ENCODE measurements at places on chromosomes 3 and 15.

- DNase-seq = no peak
Observed at GRCh38 chr3:57512166-57512565, 32.0 kb downstream of the DNAH12 start.

- no peak for DNase-seq
Observed at GRCh38 chr3:12970684-12971083, 102.5 kb downstream of the IQSEC1 start.

DNA sequence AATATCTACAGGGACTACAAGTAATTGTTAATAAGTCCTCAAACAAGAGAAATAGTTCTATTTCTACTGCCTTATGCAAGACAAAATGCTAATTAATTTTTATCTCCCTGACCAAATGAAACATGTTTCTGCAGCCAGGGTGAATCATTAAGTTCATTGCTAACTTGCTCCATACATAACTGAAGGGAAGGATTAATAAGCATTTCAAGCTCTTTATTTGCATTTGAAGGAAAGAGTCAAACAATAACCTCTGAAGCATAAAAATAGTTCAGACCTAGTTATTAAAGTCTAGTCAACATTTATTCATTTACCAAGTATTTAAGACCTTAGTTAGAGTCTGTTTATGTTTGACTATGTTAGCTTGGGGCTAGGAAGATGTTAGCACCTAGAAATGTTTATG is 120.0 kb downstream of the ATP1B3 start:
- DNase-seq = no peak

DNA sequence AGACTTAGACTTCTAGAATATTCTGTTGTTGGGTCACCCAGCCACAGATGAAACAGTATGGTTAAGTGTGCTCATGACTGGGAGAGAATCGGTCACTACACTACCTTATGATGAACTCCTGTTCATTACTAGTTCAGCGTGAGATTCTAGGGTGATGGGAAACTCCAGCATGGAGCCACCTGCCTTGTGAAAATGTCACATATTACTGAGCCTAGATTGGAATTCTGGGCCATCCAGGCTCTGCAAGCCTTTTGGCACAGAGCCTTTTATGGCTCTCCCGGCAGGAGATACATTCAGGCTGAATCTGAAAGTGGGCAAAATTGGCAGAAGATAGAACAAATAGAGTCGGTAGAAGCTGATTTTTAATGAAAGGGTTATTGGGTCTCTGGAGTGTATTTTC is 19.0 kb downstream of the NANOGP8 start:
- no peak for DNase-seq

DNA sequence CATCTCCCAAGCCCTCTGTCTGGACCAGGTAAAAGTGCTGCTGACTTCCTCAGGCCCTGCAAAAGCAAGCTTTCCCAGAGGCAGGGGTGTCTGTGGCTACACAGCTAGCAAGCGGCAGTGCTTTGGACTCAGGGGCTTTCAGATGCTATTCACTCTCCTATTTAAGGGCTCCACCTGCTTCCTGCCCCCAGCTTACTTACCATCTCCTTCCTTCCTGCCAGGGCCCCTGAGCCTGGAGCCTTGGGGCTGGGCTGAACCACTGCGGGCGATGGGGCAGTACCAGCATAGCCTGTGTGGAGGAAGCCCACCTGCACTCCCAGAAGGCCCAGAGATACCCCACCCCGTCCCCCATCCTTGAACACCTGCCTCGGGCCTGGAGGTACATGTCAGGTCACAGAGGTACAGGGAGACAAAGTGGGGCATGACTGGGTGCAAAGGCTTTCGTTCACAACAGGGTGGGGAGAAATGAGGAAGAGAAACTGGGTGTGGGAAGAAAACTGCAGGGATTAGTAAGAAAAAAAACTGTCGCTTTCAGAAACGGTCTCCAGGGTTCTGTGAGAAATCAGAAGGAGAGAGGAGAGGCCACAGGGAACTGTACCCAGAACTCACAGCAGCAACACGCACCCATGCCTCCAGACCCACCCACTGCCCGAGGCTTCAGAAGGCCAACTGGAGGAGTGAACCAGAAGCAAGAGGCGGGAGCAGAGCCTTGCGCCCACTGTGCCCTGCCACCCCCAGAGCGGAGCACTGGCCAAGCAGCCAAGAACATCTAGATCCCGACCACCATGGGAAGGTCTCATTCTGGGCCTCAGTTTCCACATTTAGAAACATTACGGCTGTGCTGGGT is 49.5 kb downstream of the CCDC12 start:
- DNase-seq = peak; percentile 35

GRCh38 chr15:63374686-63375520 is 6.7 kb downstream of the CA12 start:
- no peak for DNase-seq

DNA sequence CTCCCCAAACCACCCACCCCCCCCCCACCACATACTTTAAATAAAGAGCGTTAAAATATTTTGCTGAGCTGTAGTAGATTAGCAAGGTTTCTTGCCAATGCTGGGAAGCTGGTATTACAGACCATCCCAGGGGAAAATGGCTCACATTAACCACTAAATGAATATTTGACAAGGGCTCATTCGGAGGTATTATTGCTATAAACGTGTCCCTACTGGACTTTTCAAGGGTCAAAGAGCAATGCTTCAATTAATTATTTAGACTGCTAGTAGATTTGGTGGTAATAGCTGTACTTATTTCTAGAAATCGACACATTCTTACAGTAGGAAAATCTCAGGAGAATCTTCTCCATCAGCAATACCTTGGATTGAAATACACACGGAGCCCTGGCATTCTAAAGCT is 5.2 kb downstream of the SOX2 start:
- no peak for DNase-seq

DNA sequence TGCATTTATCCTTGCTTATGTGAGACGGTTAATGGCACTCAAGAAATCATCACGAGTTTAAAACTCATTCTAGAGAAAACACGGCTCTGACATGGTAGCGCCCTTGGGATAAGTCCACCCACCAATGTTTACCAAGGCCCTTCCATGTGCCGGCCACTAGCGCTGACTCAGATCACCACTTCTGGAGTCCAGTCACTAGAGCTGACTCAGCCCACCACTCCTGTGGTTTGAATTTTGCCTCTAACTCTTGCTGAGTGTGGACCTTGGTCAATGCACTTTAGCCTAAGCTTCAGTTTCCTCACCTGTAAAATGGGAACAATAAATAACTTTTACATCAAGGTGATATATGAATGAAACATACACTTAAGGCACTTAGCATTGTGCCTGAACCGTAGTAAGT is 358.4 kb upstream of the PROK2 start:
- no peak for DNase-seq

DNA sequence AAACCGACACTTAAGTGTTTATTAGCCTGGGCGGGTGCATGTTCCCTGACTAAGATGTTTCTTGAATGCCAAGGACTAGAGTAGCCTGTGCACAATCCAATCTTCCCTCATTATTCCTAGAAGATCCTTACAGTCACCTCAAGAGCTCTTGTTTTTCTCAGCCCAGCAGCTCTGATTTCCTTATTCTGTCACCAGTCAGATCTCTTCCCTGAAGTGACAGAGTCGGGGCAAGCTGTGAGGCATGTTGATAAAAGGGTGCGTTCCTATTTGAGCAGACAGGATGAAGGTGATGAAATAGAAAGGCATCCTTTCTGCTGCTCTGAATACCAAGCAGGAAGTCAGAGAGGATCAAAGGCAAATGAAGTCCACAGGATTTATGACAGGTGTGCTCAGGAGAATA is 125.6 kb upstream of the MCTP2 start:
- peak; percentile 63 for DNase-seq

DNA sequence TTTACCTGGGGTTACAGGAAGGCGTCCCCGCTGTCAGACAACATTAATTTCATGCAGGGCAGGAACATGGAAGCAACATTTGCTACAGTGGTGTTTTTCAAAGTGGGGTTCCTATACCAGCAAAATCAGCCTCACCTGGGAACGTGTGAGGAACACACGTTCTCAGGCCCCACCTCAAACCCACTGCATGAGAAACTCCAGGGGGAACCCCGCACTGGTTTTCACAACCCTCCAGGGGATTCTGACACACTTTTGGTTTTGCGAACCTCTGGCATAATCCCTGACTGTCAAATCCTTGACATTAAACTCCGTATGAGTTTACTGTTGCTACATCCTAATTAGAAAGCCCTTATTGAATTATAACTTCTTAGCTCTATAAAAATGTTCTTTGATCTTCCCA is 127.7 kb downstream of the LRRK1 start:
- DNase-seq = no peak

- no peak for DNase-seq
Observed at GRCh38 chr3:54134713-54135112, 12.4 kb downstream of the CACNA2D3 start.

All from DND-41 (cell line).